Stimulated activated CD8-positive, alpha-beta memory T cell treated with anti-CD3 and anti-CD28 coated beads, Interleukin-4, amount 100 ng/mL, for 24 hours (primary cell): ENCODE measurements at places on chromosomes 1 and 21.

- no peak for DNase-seq
These were observed 16.0 kb upstream of the LRIG2 start for GRCh38 chr1:113057006-113057405.

- no peak for DNase-seq
These were observed 63.7 kb downstream of the MAP10 start for GRCh38 chr1:232868793-232869491.

- DNase-seq: no peak
These were observed 62.6 kb downstream of the VPS26C start for GRCh38 chr21:37204580-37204979.

GRCh38 chr1:184276416-184276815 lies 110.4 kb upstream of the C1orf21 start:
- no peak for DNase-seq

DNA sequence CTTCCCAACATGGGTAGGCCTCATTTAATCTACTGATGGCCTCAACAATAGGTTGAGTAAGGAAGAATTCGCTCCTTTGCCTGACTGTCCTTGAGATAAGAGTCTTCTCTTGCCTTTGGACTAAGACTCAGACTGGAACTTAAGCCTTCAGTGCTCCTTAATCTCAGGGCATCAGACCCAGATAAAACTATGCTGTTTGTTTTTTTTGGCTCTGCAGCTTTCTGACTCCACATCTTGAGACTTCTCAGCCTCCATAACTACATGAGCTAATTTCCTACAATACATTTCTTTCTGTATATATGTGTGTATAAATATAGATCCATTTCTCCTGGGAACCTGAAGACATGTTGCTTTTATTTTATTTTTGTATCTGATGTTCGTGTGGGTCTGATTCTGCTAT lies 1470.7 kb upstream of the PRMT6 start:
- DNase-seq: no peak

DNA sequence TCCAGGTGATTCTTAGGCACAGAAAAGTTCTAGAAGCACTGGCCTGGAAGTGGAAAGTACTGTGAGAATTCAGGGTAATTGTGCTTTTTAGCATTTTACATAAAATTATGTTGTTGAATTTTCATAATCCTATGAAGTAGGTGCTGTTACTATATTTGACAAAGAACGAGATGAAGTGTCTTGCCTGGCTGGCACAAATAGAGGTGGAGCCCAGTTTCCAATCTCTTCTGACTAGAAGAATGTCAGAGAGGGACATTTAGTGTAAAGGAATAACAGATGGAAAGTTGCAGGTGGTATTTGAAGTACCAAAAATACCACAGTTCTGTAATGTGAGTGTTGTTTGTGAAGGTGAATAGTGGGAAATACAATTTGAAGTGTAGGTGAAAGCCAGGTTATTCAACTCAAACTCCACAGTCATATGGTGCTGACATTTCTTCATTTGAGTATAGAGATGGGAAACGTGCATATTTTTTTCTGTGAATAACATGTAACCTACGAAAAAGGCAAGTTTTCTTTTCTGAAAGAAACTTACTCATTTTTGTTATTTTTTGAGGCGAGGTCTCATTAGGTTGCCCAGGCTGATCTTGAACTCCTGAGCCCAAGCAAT lies 3.5 kb upstream of the TMCO2 start:
- DNase-seq: no peak

- no peak for DNase-seq
These were observed 181.4 kb upstream of the L1TD1 start for GRCh38 chr1:62013264-62013663.
